ENCODE measurements at places on chromosomes 11 and 22.
A peak's percentile ranks its signal among the peaks of the same experiment; 100 is the strongest.

GRCh38 chr11:47986742-47987141 lies 6.4 kb downstream of the PTPRJ start:
- DNase-seq: peak; percentile 40

GRCh38 chr22:23772649-23773473 lies at the start of gene MMP11:
Gene MMP11, plus strand, starts transcription at chr22:23772849. Its CDS starts 22 bp downstream, at chr22:23772871.
- no peak for DNase-seq

DNA sequence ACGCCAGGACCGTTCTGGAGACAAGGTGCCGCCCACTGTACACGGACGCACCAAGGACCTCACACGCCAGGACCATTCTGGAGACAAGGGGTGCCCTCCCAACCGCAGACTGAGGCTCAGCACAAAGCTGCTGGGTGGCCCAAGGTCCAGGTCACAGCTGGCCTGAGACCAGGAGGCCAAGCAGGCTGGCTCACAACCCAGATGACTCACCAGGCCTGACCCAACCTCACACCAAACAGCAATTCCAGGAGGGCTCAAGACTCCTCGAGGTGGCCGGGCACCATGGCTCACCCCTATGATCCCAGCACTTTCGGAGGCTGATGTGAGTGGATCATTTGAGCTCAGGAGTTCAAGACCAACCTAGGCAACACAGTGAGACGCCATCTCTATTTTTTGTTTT lies 14.8 kb downstream of the BRD1 start:
- DNase-seq: no peak

DNA sequence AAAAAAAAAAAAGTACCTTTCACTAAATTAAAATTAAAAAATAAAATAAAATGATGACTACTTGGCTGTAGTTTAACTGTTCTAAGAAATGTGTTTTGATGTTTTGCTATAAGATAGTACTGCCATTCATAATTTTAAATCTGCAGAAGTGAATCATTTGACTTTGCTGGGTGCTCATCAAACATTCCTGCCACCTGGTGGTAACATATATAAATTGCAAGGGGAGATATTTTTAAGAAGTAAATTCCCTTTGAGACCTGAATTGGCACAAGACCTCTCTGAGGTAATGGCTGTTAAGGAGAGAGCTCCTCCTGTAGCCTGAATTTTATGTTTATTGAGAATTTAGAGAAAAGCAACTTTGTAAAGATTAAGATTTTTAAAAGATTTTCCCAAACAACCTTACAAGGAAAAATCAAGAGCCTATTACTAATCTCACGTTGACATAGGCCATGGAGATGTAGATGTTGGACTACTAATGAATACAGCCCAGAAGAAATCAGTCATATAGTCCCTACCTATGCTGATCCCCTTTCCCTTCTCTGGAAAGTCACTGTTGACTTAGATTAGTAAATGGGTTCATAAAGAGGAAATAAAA lies 11.9 kb upstream of the NARS2 start:
- DNase-seq: no peak

DNA sequence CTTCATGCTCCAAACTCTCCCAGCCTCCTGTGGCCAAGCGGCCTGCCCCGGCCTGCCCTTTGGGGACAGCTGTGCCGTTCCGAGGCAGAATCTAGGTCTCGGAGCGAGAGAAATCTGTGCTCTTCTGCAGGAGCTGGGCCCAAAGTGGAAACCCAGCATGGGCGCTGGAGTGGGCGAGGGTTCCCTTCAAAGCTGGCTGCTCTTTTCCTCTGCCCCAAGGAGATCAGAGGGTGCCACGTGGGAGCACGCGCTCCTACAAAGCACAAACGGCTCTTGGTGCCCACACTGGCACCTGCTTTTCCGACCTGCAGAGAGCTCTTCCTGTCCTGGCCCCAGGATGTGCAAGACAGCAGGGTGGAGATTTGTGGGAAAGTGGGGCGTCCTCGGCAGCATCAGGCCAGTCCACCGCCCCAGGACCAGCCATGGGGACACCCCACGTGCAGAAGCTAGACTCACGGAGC lies 6.9 kb downstream of the OSBPL5 start:
- DNase-seq: no peak

DNA sequence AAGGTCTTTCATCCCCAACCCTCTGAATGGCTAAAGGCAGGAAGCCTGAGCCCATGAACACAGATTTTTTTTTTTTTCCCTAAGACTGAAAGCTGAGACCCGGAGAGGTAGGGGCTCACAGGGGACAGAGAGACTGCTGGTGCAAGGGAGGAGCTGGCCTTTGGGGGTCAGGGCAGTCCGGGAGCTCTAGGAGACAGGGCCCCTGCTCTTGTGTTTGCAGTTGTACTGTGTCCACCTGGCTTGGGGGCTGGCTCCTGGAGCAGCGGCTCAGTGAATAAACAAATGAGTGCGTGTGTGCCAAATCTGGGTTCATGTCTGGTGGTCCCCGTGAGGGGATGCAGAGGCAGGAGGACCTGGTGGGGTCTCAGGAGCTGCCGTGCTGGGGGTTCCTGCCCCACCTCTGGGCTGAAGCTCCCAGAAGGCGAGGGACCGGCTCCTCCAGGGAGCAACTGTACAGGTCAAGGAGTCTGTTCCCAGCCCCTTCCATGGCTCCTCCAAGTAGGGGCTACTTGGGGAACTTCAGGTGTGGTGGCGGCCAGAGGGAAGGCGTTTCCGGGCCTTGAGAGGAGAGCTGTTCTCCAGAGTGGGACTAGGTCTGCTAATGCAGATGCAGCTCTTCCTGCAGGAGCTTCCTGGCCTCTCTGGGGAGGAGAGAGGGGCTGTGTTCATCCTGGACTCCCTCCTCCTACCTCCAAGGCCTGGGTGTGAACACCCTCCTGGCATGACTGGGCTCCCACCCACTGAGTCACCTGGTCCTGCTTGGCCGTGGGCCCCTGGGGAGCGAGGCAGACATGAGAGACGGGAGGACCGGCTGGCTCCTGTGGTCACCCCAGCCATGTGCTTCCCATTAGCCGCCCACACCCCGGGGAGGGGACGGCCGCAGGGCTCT lies 57.6 kb downstream of the FBXO7 start:
- DNase-seq: peak; percentile 15

GRCh38 chr11:114154271-114155047 lies 94.9 kb downstream of the ZBTB16 start:
- DNase-seq: no peak

GRCh38 chr11:117042689-117043088 lies 55.5 kb downstream of the SIK3 start:
- DNase-seq: no peak

DNA sequence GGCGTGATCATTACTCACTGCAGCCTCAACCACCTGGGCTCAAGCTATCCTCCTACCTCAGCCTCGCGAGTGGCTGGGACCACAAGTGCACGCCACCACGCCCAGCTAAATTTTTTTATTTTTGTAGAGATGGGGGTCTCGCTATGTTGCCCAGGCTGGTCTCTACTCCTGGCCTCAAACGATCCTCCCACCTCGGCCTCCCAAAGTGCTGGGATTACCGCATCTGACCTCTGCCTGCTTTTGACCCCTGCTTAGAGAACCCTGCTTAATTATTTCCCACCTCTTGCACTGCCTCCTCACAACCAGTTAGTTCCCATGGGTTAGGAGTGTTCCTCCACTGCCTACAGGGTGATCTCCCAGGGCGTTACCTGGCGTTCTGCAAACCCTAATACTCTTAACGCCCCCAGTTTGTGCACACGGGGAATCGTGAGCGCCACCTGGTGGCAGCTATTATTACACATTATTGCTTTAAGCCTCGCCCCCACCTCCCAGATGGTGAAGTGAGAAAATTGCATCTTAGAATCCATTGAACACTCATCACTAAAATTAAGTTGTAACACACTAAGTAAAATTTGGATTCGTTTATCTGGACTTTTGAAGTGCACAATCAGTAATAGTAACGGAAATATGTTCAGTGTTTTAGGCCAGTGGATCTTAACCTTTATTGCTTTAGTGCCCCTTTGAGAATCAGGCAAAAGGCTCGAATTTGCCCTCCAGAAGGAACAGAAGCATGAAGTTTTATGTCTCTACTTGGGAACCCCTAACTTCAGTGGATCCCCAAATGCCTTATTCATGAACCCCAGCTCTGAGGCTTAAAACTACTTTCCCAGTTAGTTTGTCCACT lies 61.4 kb upstream of the ASPHD2 start:
- DNase-seq: no peak

DNA sequence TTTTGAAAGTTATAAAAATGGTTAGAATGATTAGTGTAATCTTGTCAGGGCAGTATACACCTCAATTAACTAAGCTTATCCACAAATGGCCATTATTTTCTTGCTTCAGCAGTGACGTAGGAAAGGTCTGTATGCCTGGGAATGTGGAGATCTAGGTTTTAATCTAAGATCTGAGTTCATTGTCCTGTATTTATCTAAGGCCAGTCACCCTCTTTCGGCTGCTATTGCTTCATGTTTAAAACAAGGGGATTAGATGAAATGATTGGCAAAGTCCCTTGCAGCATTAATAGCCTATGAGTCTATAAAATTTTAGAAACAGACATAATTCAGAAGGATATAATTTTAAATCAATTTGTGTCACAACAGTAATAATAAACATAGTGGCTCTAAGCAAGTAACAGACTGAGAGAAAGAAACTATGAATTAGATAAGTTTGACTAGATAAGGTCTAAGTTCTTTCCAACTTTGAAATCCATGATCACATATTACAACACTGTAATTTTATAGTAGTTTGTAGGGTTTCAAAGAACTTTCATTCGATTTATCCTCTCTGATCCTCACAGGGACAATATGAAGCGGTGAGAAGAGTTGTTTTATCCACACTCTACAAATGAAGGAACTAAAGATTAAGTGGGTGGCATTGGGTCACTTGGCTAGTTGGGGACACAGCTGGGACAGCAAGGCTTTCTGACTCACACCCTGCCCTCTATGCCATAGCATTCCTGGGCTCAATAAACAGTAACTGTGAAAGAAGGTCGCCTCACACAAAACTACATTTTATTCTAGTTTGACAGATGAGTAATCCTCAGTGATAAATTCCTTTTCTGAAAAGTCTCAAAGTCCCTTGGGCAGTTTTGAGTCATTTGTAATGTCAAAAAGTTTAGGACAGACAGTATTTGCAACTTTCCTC lies 60.6 kb upstream of the RDX start:
- no peak for DNase-seq

DNA sequence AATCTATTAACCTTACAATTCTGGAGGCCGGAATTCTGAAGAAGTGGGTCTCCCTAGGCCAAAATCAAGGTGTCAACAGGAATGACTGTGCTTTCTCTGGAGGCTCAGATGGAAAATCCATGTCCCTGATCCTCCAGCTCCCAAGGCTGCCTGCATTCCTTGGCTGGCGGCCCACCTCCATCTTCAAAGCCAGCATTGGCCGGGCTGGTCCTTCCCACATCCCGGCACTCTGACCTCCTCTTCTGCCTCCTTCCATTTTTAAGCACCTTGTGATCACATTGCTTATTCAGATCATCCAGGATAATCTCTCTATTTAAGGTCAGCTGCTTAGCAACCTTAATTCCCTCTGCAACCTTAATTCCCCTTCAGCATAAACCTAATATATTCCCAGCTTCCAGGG lies 22.7 kb upstream of the CTSD start:
- DNase-seq: no peak

GRCh38 chr22:29885610-29886009 lies 2.6 kb downstream of the MTMR3 start:
- no peak for DNase-seq

All from kidney glomerular epithelial cell (primary cell).